Hippocampal formation (tissue), 2 donors: ENCODE measurements at places on chromosomes 7 and 10.
A peak's percentile ranks its signal among the peaks of the same experiment; 100 is the strongest.

DNA sequence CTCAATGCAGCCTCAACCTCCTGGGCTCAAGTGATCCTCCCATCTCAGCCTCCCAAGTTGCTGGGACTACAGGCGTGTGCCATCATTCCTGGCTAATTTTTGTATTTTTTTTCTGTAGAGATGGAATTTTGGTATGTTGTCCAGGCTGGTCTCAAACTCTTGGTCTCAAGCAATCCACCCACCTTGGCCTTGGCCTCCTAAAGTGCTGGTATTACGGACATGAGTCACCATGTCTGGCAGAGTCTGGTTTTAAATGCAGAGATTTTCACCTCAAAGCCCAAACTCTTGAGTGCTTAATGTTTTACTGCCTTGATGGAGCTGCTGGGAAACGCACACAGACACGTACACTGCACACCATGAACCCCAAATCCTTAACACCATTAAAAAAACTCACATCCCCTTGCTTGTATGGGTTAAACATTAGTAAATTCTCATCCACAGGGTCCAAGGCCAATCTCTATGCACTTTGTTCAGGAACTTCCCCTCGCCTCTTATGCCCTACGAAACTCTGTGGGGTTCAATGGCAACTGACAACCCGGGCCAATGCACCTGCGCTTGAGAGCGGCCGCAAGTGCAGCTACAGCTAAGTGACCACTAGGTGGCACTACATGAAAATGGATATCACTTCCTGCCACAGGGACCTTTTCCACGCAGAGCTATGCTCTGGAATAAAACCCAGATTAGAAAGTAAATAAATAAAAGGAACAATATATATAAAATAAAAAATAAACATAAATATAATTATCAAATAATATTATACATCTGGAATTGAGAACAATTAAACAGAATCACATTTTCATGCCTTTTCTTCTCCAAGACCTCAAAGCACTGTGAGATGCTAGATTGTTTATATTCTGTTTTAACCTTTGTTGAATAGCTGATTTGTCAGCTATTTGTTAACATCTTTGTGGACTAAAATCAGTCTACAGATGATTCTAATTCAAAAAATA is 66.9 kb upstream of the AFAP1L2 start:
- peak; percentile 76 for DNase-seq

GRCh38 chr7:99975782-99976521 is at the start of gene AZGP1:
TSS of gene AZGP1 (minus strand) at chr7:99976031. CDS start at chr7:99976020, 11 bp downstream.
- DNase-seq: peak; percentile 8

DNA sequence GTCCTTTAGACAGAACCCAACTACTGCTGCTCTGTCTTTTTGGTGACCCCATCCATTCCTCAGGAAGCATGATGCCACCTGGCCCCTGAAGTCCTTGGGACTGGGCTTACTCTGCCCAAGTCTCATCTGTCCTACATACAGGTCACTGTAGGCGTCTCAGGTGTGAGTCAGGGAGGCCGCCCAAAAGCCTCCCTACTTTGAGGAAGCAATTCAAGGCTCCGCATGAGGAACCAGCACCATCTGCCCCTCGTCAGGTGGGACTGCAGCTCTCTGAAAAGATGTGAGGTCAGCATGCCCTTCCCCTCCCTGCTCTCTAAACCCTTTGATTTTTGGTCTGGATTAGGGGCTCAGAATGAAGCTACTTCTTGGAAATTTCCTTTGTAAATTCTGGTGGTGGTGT is 354.8 kb downstream of the CXCL12 start:
- DNase-seq: no peak

GRCh38 chr10:107894516-107894915 is 730.0 kb upstream of the SORCS1 start:
- DNase-seq: no peak

- no peak for DNase-seq
Measured at GRCh38 chr10:85152911-85153310, 824.5 kb downstream of the CCSER2 start.

GRCh38 chr10:48475943-48476278 is 129.0 kb downstream of the ARHGAP22 start:
- DNase-seq: no peak

DNA sequence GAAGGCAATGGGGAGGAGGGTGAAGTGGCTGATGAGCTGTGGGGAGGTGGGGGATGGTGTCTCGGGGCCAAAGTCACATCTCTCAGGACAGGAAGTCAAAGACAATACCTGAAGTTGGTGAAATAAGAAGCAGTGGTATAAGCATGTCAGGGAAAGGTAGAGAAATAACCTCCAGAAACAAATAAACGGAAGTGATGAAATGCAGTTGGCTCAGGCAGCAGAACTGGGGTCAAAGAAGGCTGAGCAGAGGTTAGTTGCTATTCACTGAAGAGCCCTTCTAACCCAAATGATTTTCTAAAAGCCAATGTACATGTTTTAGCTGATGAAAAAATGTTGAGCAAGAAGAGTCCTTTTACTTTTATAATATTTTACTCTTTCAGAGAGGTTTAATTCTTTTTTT is 78.6 kb upstream of the ADRB1 start:
- DNase-seq: no peak

- DNase-seq: no peak
Measured at GRCh38 chr7:30238721-30239441, 45.5 kb upstream of the ZNRF2 start.

- DNase-seq: no peak
Measured at GRCh38 chr7:81484261-81484660, 285.6 kb downstream of the HGF start.

DNA sequence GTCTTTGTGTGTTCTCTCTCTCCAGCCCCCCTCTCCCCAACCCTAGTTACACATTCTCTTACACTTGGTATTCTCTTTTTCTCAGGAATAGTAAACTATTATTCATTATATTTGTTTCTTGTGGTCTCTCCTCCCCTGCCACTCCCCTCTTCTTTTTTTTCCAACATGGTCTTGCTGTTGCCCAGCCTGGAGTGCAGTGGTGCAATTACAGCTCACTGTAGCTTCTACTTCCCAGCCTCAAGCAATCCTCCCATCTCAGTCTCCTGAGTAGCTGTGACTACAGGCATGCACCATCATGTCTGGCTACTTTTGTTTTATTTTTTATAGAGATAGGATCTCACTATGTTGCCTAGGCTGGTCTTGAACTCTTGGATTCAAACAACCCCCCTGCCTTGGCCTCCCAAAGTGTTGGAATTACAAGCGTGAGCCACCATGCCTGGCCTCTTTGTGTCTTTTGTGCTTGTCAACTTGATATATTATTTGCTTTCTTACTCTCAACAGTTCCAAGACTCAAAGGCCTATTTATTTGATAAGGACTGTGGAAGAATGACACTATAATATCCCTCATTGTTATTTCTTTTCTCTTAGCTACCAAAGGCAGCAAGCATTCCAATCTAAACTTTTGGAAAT is 66.9 kb downstream of the MLLT10 start:
- no peak for DNase-seq
